Activated CD4-positive, alpha-beta T cell treated with anti-CD3 and anti-CD28 coated beads, Interleukin-2, amount 50 U/mL, for 24 hours (primary cell): ENCODE measurements at places on chromosomes 6 and 20.

- no peak for DNase-seq
Measured at GRCh38 chr6:29619578-29620160, 13.3 kb downstream of the GABBR1 start.

DNA sequence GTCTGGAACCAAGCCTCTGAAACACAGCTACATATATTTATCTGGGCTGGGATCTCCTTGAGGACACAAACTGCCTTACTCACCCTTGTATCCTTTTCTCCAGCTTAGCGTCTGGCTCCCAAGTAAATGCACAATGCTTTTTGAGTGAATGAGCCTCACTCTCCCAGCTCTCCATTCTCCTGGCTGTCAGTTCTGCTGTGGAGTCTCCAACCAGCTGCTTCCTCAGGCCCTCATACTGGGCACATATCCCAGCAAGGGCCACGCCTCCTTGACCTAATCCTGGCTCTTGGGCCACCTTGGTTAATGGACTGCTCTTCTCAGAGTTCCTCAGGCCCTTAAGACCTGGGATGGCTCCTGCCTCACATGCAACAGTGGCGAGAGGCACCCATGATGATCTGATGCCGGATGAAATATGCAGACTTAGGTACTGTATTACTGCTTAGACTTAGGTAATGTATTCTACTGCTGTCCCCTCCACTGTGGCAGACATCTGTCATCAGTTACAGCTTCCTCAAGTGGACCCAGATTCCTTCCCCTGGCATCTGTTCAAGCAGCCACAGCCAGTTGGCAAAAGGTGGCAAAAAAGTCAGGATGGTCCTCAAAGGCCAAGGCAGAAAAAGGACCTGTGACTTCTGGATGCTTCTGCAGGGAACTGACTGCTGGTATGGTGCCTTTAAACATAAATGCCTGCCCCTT lies 16.5 kb downstream of the SNHG17 start:
- no peak for DNase-seq

GRCh38 chr6:24981386-24981760 lies 45.6 kb upstream of the RIPOR2 start:
- DNase-seq, result no peak

- DNase-seq, result peak; percentile 50
Measured at GRCh38 chr20:815914-816606, 17.5 kb upstream of the FAM110A start.
